Stimulated activated CD4-positive, alpha-beta T cell treated with anti-CD3 and anti-CD28 coated beads, Interleukin-15, amount 100 ng/mL, for 24 hours (primary cell): ENCODE measurements at places on chromosomes 1 and 21.

DNA sequence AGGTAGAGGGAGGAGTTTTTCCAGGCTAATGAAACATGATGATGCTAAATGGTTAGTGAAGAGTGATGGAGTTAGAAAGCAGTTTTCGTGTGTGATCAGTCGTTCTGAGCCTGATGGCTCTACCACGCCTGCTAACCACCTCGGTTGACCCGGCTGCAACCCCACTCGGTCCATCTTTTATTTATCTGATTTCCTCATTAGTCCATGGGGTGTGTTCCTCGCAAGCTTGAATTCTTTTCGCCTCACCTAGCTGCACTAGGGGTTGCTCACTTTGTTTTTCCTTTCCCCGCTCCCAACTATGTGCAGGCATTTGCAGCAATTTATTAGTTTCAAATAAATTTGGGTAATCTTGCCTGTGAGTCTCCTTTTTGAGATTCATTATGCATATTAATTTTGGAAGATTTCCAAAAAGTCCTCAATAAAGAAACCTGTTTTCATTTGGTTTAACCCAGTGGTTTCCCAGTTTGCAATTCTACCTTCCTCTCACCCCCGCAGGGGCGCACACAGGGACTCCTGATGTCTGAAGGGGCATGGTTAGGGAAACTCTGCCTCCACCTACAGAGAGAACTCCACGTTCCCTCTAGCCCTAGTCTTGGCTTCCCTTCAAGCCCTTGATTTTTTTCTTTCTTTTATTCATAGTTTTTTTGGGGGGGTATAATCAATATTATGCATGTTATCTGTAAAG, 12.6 kb downstream of the B3GALT5 start:
- DNase-seq: no peak

GRCh38 chr1:21510113-21510493, 880 bp downstream of the ALPL start:
- no peak for DNase-seq

GRCh38 chr1:24015221-24016210, 35.4 kb upstream of the SRSF10 start:
- no peak for DNase-seq

GRCh38 chr1:1019122-1019999, 559 bp upstream of the AGRN start:
- DNase-seq: peak; percentile 86

GRCh38 chr21:43012596-43012995, 38.2 kb downstream of the PKNOX1 start:
- no peak for DNase-seq

DNA sequence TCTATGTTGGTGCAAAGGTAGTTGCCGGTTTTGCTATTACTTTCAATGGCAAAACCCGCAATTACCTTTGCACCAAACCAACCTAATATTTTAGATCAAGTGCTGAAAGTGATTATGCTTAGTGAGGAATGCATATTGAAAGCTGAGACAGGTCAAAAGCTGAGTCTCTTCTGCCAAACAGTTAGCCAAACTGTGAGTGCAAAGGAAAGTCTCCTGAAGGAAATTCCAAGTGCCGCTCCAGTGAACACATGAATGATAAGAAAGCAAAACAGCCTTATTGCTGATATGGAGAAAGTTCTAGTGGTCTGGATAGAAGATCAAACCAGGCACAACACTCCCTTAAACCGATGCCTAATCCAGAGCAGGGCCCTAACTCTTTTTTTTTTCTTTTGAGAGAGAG, 83.1 kb upstream of the ERRFI1 start:
- DNase-seq: no peak

- DNase-seq: no peak
These were observed 27.6 kb upstream of the SLC16A1 start for GRCh38 chr1:112983537-112984131.

GRCh38 chr1:210645582-210646257, 317.0 kb downstream of the HHAT start:
- no peak for DNase-seq

DNA sequence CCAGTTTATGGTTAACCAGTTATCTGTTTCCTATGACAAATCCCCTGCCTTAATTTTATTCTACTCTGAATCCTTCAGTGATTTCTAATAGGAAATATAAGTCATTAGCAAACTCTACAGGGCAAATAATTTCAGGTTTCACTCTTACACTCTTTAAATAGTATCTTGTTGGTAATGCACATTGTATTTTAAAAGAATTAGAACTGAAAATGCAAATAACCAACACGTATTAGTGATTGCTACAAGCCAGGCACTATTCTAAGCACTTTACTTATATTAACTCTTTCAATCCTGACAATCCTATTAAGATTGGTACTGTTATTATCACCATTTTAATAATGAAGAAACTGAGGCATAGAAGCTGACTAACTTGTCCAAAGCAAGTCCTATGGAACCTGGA, 48.3 kb upstream of the LHX8 start:
- no peak for DNase-seq

GRCh38 chr1:24643363-24644099, 429 bp downstream of the SRRM1 start:
- DNase-seq: peak; percentile 64

GRCh38 chr1:78340006-78340405, 150.8 kb upstream of the PTGFR start:
- no peak for DNase-seq

GRCh38 chr21:25428537-25428936, 178.7 kb downstream of the MRPL39 start:
- DNase-seq: no peak

DNA sequence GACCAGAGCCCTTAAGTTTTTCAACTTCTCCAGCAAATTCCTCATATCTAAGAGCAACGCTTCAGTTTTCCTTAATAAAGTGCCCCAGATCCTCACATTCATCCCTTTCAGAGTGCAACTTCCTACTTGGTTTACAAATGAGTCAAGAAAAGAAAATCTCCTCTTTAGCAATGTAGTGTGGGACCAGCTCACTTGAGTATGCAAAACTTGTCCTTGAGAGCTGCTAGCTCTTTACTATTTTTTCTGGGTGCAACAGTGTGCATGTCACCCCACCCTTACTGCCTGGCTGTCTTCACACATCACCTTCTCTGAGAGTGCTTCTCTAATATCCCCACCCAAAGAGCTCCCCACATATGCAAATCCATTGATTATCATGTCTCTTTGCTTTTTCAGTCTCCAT, 203.1 kb upstream of the CAMK1G start:
- DNase-seq: no peak

DNA sequence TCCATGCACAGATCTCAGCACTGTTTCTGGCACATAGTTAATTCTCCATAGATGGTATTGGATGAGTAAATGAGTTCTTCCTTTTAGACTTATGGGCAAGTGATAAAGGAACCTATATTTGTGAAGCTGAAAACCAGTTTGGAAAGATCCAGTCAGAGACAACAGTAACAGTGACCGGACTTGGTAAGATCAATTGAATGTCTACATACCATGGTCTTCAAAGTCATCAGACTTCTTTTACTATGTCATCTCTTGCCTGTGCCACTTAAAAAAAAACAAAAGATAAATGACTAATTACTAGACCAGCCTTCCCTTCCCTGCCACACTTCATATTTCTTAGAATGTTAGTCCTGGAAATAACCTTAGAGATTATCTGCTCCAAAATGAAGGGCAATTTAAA, 246.7 kb downstream of the HMCN1 start:
- no peak for DNase-seq

DNA sequence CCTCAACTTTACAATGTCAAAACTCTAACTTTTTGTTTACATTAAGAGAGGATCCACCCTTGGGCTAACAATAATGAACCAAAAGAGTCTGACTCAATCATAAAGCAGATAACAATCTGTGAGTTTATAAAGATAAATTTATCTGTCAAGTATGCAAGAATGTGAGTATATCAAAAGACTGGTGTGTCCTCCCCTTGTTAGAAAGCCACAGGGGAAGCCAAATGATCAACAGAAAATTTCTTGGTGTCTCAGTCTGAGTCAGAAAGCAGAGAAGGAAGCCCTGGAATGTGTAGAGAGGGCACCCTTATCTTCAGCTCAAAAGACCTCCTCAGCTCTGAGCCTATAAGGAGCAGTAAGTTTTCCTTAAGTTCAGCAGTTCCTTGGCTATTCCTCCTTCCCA, 13.9 kb upstream of the PDIK1L start:
- DNase-seq: no peak

DNA sequence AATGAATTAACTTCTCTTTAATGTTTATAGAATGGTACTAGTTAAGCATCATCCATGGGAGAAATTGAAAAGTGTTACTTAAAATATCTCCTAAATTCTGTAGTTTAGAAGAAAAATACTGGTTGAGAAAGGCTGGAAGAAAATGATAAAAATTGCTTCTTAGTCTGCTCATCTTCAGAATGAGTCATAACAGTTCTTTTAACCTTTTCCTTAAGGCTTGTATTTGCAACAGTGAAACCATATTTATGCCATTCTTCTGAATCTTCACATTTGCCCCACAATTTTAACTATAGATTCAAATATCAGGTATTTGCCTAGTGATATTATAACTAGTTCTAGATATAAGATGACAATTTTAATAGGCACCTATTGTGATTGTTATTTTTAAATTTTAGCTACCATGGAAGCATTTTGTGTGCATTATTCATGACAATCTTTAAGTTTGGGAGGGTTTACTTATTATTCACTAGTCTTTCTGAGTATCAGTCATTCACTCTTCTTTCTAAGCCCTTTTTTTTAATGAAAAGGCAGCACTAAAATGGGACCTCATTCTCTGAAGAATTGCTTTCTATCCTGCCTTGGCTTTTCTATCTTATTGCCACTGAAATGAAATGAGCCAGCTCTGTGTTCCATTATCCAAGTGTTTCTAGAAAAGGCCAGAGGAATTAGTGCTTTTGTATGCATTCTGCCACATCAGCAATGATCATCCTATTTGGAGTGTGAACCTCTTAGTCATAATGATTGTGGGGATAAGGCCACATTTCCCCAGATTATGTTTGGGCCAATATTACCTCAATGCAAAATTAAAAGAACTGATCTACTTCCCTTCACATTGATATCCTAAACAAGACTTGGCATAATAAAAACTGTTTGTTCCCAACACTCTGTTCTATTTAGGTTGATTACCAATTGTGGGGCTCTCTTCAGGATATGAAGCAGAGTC, 58.4 kb downstream of the SAMSN1 start:
- DNase-seq: no peak

DNA sequence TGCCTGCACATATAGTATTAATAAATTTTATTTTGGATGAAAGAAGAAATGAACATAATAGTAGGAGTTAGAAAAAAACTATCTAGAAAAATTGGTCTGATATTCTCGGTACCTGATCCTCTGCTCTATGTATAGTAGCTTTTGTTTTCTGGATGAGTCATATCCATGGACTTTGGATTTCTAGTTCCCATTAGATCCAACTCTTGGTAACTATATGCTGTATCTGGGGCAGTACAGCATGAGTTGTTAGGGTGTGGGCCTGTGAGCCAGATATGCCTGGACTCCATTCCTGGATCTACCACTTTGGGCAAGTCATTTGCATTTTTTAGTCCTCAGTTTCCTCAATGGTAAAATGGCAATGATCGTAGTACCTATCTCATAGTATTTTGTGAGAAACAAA, 372.2 kb upstream of the PKN2 start:
- no peak for DNase-seq

DNA sequence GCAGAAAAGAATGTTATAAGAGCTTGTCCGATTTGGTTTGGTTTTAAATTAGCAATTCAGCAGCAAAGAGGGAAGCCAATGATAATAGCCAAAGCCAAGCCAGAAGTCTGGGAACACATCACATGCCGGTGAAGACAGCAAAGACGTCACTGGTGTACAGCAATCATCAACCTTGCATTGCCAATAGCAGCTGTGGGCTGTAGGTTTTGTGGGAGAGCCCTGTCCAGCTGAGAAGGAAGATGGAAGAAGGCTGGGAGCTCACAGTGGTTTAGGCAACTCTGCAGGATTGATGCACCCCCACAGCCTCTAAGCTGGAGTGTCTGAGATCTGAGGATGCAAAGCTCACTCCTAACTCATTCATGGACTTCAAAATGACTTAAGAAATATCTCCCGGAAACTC, 338.7 kb downstream of the SIPA1L2 start:
- DNase-seq: no peak

- DNase-seq: no peak
These were observed 15.2 kb downstream of the SSX2IP start for GRCh38 chr1:84675106-84675505.

GRCh38 chr21:35952651-35953340, 107.5 kb downstream of the SETD4 start:
- no peak for DNase-seq

DNA sequence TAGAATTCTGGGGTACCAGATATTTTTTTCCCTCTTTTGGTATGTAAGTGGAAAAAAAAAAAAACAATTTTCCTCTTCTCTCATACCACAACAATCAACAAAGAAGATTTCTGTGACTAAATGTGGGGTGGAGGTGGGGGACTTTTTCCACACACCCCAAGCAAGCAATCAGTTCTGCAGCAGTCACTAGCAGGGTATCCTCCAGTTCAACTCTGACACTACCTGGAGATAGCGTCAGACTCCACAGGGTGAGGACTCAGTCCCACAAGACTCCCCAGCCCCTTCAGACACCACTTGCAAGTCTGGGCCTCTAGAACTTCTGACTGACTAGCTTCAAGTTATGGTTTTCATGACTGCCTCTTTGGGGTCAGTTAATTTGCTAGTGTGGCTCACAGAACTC, 6.2 kb downstream of the DHX9 start:
- peak; percentile 16 for DNase-seq

- DNase-seq: no peak
These were observed 83.3 kb downstream of the TIAM1 start for GRCh38 chr21:31260790-31261189.

GRCh38 chr1:181140398-181140797, 51.9 kb downstream of the IER5 start:
- DNase-seq: peak; percentile 57

DNA sequence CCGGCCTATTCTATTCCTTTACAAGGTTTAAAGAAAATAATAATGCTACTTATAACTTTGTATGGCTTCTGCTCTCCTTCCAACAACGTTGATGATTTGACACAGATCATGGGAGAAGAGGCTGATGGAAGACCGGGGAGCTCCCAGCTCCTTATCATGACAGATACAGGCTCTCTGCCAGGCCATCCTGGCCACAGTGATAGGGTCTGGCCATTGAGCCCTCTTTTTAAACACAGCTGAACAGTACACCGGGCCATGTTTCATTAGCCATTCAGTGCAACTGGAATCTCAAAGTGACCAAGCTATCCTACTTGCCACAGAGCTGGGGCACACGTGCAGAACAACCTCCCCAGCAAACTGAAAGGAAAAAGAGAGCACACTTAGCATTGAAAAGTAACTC, 34.9 kb downstream of the DNAJC11 start:
- DNase-seq: no peak

DNA sequence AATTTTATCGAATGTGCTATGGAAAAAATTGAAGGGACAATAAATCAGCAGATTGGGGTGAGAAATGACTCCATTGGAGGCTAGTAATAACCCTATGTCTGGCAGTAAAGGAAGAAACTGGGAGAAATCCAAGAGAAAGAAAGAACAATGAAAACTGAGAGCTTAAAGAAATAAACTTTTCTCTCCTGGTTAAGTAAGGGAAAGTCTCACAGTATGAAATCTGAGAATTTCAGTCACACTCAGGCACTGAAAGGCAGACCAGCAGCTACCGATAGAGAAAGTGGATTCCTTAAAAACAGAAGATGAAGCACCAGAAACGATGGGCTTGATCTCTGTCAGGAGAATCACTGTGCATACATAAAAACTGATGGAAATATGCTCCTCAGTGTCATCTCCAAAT, 404.2 kb downstream of the PLPP3 start:
- no peak for DNase-seq
